ENCODE measurements at places on chromosomes 2 and 18.

GRCh38 chr2:213723041-213723560 is 438.8 kb downstream of the SPAG16 start:
- no peak for DNase-seq

GRCh38 chr2:3341336-3341735 is 36.3 kb downstream of the EIPR1 start:
- no peak for DNase-seq

GRCh38 chr2:6934758-6935651 is 17.8 kb downstream of the RNF144A start:
- DNase-seq: no peak

DNA sequence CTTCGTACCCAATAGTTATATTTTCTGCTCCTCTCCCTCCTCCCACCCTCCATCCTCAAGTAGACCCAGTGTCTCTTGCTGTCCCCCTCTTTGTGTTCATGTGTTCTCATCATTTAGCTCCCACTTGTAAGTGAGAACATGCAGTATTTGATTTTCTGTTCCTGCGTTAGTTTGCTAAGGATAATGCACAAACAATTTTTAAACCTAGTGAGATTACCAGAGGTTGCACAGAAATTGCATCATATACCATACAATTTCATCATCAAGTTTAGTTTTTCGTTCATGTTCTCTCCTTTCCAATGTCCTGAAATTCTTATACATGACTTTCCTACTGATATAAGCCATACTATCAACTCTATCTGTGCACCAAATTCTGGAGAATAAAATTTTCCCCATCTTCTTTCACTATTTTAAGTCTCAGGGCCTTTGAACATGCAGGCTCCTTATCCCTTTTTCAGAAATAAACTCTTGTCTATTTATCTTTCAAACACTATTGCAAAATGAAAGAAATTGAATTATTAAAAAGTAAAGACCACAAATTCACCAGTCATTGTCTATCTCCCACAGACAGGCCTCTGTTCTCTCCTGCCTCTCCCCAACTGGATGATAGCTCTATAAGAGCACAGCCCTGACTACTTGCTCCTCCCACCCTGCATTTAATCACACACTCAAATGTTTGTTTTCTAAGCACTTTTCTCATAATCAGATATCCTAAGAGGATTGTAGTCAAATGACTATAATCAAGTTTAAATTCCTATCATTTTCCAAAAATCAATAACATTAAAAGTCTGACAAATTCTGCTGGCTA is 27.2 kb upstream of the B4GALT6 start:
- DNase-seq: no peak

- peak; percentile 98 for DNase-seq
Observed at GRCh38 chr2:237278568-237278967, 135.4 kb downstream of the COL6A3 start.

DNA sequence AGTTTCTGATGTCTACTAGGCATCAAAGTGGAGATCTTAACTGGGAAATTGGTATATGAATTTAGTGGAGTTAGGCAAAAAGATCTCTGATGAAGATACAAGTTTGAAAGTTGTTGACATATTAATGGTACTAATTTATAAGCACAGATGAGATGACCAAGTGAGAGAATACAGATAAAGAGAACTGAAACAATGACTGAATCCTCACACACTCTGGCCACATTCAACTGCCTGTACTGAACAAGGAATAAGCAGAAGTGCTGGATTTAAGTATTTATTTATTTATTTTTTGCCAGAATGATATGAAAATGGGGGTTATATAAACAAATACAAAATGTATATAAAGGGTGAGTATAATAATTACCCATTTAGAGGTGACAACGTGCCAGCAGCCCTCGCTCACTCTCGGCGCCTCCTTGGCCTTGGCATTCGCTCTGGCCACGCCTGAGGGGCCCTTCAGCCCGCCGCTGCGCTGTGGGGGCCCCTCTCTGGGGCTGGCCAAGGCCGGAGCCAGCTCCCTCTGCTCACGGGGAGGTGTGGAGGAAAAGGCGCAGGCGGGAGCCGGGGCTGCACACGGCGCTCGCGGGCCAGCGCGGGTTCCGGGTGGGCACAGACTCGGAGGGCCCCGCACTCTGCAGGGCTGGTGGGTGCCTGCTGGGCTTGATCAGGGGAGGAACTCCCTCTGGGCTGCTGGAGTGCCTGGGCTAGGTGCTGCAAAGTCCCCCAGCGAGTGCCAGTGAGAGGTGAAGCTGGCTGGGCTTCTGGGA is 1363.9 kb upstream of the CRIM1 start:
- DNase-seq: no peak

GRCh38 chr18:31643003-31643402 is 41.4 kb downstream of the B4GALT6 start:
- no peak for DNase-seq

- no peak for DNase-seq
Observed at GRCh38 chr2:134453476-134453875, 199.6 kb downstream of the MGAT5 start.

GRCh38 chr2:113198790-113199612 is 25.2 kb downstream of the PSD4 start:
- peak; percentile 55 for DNase-seq

DNA sequence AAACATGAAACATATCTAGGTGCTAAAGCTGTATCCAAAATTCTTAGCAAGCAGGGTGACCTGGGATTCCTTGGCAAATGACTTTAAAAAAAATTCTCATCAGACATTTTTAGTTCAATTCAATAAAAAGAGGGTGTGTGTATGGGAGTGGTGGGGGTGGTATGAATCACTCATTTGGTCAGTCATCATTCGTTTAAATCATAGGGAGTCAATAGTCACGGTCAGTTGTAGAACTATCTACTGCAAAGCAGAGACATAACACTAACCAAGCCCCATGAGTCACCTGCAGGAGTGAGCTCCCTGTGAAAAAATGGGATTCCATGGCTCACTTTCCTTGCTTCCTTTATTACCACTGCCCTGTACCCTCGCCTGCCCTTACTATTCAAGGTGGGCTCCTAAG is 380.6 kb upstream of the TCF4 start:
- peak; percentile 74 for DNase-seq

- peak; percentile 11 for DNase-seq
Observed at GRCh38 chr2:26521054-26521912, 43.4 kb upstream of the OTOF start.

- DNase-seq: peak; percentile 70
Observed at GRCh38 chr2:69997015-69997830, 35.8 kb upstream of the ASPRV1 start.

DNA sequence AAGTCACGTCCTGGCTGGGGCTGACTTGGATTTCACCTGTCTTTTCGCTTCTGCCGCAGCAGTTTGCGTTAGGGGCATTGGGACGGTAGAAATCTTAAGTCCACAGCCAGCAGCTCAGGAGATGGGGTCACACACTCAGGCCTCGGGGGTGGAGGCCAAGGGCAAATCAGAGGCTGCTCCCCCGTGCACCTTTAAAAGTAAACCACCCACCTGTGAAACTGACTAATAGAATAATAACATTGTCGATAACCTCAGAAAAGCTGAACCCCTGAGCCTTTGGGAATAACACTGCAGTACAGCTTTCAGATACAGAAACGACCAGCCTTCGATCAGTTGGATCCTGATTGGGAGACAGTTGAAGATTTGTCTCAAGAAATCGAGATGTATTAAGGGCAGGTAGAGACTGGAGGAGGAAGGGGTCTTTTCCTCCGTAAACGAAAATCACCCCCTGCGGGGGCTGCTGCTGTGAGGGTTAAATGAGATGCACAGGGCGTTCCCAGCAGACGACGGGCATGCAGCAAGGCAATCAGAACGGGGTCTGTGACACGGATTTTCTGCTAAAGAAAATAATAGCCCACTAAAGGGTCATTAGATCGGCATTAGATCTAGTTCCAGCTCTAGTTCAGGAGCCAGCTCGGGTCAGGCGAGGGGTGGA is 16.4 kb upstream of the NFATC1 start:
- no peak for DNase-seq

- no peak for DNase-seq
Observed at GRCh38 chr2:221911321-221911720, 339.2 kb upstream of the EPHA4 start.

GRCh38 chr2:226137201-226137811 is 662.3 kb downstream of the IRS1 start:
- peak; percentile 54 for DNase-seq

GRCh38 chr2:2326068-2327040 is 4.7 kb downstream of the MYT1L start:
- no peak for DNase-seq

- DNase-seq: no peak
Observed at GRCh38 chr2:1818811-1819210, 74.5 kb upstream of the PXDN start.

- no peak for DNase-seq
Observed at GRCh38 chr2:56347881-56348280, 164.1 kb downstream of the CCDC85A start.
